Globus pallidus (tissue), 1 donor: ENCODE measurements at places on chromosomes 6 and 20.

- DNase-seq, result no peak
Measured at GRCh38 chr6:19812512-19813119, 24.6 kb upstream of the ID4 start.

- no peak for DNase-seq
Measured at GRCh38 chr6:6783721-6784120, 195.2 kb downstream of the LY86 start.

- no peak for DNase-seq
Measured at GRCh38 chr20:13426870-13427269, 205.8 kb downstream of the ISM1 start.

DNA sequence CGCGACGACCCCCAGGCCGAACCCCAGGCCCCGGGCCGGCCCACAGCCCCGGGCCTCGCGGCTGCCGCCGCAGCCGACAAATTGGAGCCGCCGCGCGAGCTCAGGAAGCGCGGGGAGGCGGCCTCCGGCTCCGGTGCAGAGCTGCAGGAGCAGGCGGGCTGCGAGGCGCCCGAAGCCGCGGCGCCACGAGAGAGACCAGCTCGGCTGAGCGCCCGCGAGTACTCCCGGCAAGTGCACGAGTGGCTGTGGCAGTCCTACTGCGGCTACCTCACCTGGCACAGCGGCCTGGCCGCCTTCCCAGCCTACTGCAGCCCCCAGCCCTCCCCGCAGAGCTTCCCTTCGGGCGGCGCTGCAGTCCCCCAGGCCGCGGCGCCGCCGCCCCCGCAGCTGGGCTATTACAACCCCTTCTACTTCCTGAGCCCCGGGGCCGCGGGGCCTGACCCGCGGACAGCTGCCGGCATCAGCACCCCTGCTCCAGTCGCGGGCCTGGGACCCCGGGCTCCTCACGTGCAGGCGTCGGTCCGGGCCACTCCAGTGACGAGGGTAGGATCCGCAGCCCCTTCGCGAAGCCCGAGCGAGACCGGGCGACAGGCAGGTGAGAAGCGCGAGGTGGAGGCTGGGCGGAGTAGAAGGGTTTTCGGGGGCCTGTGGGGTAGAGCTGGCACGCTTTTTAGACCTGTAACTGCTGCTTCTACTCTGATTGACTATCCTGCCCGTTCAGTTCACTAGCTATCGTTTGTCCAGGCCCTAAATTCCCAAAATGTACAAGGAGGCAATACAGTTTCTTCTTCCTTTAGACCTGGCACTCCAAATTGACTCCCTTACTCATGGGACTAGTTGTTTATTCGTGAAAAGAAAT lies 654 bp downstream of the FAM8A1 start:
- DNase-seq, result peak; percentile 50

DNA sequence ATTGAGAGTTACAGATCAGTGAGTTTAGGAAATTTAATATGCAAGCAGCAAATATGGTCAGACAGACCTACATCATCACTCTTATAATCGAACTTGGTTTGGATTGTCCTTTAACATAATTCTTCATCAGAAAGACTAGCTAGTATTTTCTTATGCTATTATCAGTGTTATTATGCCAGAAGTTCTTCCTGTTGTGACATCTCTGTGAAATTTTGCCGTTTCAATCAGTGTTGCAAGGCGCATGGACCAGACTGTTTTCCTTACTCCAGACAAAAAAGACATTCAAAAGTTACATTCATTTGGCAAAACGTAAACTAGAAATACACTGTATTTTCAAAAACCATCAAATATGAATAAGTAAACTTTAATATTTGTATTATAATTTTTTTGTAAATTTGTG lies 5.7 kb upstream of the TENT5A start:
- no peak for DNase-seq

GRCh38 chr6:14022673-14023072 lies 94.9 kb upstream of the CD83 start:
- no peak for DNase-seq

GRCh38 chr20:45630371-45630770 lies 713 bp downstream of the WFDC9 start:
- DNase-seq, result no peak

DNA sequence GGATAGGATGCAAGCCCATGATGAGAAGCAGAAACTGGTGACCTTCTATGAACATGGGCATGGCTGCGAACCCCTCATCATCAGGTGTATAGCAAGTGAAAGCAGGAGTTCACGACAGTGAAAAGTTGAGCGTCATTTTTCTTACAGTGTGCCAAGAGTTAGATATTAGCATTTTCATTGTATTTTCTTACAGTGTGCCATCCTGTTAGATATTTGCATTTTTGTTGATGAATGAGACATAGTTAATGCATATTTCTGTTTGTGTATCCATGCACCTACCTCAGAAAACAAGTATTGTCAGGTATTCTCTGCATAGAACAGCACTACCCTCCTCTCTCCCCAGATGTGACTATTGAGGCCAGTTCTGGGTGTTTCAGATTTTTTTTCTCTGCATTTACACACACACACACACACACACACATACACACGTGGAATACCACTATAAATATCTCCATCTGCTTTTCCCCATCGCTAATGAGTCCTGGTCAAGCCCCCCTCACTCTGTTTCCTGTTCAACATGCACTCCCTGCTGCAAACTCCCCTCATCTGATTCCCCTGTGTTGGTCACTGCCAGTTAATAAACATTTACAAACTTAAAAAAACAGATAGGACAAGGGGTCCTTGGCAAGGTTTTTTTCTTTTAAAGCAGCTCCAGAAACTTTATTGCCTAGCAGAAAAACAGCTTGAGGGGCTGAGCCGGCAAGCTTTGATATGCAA lies 41.7 kb downstream of the PLN start:
- DNase-seq, result no peak
